ENCODE measurements at places on chromosomes 4 and X.

GRCh38 chrX:152821145-152821765 lies 9.3 kb downstream of the CETN2 start:
- peak; percentile 33 for DNase-seq

DNA sequence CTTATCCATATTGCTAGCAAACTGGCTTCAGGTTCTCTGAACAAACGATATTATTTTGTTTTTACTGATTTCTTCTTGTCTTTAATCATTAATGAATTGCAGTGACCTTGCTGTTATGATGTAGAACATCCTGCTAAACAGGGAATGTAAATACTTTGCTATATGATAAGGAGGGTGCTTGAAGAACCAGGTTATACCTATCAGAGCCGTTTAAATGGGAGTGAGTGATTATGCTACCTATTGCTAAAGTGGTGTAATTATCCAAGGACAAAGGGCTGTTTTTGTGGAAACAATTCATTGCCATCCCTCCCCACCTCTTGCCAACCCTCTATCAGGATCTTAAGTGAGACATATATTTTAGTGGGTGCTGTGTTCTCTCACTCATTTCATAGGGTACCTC lies 788.9 kb downstream of the RPA4 start:
- no peak for DNase-seq

DNA sequence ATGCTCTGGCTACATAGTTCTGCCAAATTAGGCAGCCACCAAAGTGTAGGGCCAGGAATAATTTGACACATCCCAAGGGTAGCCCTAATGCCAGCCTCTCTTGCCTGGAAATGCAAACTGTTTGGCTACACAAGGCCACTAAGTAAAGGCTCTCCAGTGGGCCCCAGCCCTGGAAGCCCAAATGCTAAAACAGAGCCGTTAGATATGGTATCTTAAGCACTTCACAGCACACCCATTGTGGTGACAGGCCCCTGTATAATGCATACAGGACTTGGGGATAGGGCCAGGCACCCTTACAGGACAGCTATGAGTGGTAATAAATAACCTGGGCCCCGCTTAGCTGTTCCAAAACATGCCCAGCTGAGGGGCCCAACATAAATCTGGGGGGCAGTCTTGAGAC lies 623.9 kb downstream of the BCOR start:
- no peak for DNase-seq

GRCh38 chr4:1004557-1005485 lies 6.6 kb upstream of the FGFRL1 start:
- DNase-seq, result no peak

DNA sequence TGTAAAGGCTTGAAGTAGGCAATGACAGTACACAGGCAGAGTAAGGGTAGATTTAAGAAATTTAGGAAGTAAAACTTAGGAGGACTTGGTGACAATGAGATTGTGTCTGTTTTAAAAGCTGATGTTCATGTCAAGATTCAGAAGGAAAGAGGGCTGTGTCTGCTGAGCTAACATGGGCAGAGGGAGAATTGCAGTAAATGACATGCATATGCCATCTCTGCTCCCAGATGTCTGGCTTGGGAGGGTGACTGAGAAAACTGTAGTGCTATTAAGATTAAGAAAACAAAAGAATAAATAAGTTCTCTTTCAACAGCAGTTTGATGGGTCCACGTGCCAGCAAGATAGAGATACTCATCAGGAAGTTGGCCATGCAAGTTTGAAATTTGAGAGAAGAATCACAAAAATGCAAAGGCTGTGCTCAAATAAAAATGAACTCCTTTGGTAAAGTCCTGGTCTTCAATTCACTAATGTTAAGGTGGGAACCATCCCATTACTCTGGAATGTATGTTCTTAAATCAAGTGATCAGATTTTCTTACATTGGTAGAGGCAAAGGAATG lies 7.2 kb downstream of the NFXL1 start:
- no peak for DNase-seq

- DNase-seq, result no peak
Observed at GRCh38 chrX:19725641-19726040, 161.8 kb downstream of the SH3KBP1 start.

GRCh38 chr4:66804979-66805378 lies 740.3 kb downstream of the CENPC start:
- no peak for DNase-seq

GRCh38 chr4:159779716-159780115 lies 676.8 kb downstream of the RAPGEF2 start:
- DNase-seq, result no peak

DNA sequence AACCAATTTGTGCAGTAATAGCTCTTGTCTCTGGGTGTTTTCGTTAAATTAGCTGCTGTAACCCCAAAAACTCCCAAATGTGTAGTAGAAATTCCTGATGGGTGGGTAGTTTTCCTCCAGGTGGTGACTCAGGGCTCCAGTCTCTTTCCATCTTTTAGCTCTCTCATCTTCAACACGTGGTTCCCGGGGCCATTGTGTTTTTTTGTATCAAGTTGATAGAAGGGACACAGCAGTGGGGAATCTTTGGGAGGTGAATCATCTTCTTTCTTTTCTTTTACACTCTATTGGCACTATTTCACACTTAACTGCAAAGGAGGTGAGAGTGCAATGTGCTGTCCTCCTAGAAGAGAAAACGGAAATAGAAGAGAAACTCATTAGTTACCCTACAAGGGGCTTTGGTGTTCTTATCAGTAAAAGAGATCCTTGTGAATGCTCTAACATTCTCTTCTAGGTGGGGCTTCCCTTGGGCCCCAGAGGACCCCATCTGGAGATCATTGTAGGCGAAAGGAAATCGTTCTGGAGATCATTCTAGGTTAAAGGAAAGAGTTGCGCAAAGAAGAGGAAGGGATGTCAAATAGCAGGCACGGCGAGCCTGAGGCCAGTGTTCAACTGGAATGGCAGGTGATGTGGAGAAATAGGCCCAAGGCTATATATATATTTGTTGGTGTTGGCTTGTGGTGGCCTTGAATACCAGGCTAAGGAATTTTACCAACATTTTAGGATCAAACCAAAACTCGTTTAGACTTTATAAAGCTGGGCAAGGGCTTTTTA lies 68.2 kb upstream of the ACSL1 start:
- no peak for DNase-seq

DNA sequence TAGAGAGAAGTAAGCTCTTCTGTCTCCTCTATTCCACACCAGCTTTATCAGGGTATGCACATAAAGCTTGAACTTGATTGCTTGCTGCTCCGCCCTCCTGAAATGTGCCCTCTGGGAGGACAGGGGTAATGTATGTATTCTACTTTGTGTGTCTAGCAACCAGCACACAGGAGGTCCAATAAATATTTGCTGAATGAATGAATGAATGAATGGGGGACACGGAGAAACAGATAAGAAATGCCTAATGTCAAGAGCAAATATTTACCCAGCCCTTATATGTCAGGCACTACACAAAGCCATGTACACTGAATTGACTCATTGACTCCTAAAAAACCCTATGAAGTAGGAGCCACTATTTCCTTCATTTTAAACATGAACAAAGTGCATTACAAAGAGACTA lies 2.3 kb upstream of the MSL3 start:
- no peak for DNase-seq
